ENCODE measurements at places on chromosomes 3 and 15. TPM values are rescaled to one million over a fixed set of nuclear protein-coding genes. Genes with fewer than 3 reads are reported as not detected.

Gene PPP1R14D
- total RNA-seq, result 0.32 TPM

Gene PLSCR4
- 4.6 TPM for total RNA-seq

Gene CPN2
- total RNA-seq, result not detected

Gene SI
- not detected for total RNA-seq

Gene SELENOS
- 143 TPM for total RNA-seq

Gene LYZL4
- total RNA-seq, result not detected

Gene DLL4
- 0.62 TPM for total RNA-seq

Gene CPOX
- 24.9 TPM for total RNA-seq

Gene TFRC
- 101 TPM for total RNA-seq

Gene RETNLB
- total RNA-seq, result not detected

Gene LRRC2
- total RNA-seq, result not detected

Gene CCDC39
- total RNA-seq, result not detected

Gene ASB7
- total RNA-seq, result 12.7 TPM

Gene DLEC1
- total RNA-seq, result 0.06 TPM

Gene FAM174B
- total RNA-seq, result 8.4 TPM

Gene IL5RA
- not detected for total RNA-seq

Gene BCHE
- total RNA-seq, result 0.94 TPM

Gene EFL1
- 25.7 TPM for total RNA-seq
